ENCODE measurements at places on chromosomes 1 and 21.
A peak's percentile ranks its signal among the peaks of the same experiment; 100 is the strongest.

GRCh38 chr1:244080343-244080929 lies 29.4 kb downstream of the ZBTB18 start:
- no peak for DNase-seq

GRCh38 chr21:42051788-42052187 lies 19.3 kb upstream of the UMODL1 start:
- no peak for DNase-seq

DNA sequence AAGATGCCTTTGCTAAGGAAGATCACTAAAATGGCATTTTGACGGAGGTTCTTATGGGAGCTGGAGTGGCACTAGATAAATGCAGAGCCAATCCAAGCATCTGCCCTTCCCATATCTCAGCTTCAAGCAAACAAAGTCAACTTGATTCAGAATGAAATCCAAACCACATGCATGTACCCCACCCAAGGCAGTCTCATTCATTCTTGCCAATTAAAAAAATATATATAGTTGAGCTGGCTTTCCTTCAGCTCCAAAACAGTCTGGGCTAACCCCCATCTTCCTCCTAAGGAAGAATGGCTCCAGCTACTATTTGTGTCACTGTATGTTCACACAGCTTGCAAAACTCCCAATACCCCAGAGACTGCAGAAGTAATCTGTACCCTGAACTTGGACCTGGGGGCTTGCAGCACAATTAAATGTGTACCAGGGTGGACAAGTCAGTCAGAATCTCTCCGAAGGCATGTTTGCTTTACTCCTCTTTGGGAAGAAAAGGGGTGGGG lies 35.4 kb downstream of the GPR3 start:
- DNase-seq = no peak

DNA sequence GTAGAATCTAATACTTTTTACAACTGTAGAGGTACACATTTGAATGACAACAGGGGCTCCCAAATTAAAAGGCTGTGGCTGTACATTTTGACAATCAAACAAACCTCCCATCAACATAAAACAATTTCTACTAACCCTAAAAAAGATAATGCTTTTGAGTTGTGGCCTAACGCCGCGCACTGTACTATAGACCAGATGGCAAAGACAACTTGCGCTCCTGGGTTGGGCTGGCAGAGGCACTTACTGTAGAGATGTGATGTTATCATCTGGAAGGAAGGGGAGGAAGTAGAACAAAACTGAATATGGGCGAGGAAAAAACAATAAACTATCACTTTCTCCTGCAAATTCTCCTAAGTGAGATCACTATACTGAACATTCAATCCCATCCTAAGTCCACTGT lies 26.1 kb downstream of the SPRTN start:
- DNase-seq = no peak

- no peak for DNase-seq
These were observed 64.1 kb upstream of the RNPC3 start for GRCh38 chr1:103461161-103462105.

GRCh38 chr1:32651461-32652073 lies 559 bp downstream of the RBBP4 start:
- no peak for DNase-seq

- no peak for DNase-seq
These were observed 82.6 kb downstream of the UCHL5 start for GRCh38 chr1:192976576-192976975.

- DNase-seq = no peak
These were observed 21.9 kb downstream of the LRRC8D start for GRCh38 chr1:89842567-89843272.

GRCh38 chr1:15410884-15411245 lies 1.2 kb downstream of the EFHD2 start:
- no peak for DNase-seq

DNA sequence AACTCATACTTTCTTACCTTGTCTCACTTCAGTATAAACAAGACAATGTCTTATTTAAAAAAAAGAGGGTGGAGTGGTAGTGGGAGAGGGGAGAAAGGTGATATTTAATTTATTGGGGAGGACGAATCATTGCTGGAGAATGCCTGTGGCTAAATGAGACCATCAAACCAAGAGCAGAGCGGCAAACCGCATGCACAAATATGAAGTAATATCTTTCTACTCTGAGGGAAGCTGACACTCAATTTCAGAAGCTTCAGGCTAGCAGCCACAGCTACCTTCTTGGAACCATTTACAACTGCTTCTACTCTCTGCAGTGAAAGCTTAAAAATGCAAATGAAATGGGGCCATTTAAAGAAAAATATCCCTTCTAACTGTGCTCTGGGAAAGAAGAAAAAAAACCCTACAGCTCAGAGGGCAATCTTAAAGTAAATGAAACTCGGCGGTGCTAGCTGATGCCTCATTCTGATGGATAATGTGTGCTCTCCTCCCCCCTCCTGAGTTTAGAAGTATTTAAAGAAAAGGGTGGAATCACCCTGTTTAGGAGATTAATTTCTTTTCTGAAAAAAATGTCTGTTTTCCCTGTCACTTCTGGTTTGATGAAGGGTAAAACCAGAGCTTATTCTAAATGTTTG lies 178.2 kb upstream of the CAMK1G start:
- DNase-seq = no peak

GRCh38 chr1:217977943-217978342 lies 307.1 kb upstream of the RRP15 start:
- DNase-seq = no peak

DNA sequence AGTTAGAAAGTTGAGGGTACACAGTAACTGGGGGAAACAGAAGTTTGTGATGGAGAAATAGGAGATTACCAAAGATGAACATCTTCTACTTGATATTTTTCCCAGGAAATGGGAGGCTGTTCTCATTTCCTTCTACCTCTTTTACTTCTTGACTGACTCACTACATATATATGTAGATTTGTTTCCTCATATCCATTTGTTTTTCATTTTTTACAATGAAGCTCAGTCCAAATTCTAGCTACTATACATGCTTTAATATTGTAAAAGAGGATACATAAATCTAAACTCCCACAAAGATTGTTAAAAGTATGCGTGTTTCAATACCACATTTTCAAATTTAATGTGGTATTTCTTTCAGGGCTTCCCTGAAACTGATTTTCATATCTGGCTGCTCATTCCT lies 366.6 kb upstream of the NCAM2 start:
- DNase-seq = no peak

GRCh38 chr1:108881369-108881768 lies 4.6 kb downstream of the GPSM2 start:
- DNase-seq = no peak

DNA sequence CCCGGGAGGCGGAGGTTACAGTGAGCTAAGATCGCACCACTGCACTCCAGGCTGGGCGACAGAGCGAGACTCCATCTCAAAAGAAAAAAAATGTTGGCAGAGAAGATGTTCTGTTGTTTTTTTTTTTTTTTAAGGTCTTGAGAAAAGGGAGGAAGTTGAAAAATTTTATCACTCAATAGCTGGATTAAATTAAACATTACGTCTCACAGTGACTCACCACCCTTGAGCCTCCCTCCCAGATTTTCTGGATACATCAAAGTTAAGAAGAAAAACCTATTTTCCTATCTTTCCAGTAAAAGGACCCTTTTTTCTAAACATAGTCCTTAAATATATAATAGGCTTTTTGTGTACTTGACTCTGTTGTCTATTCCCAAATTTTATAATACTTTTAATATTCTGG lies 35.5 kb downstream of the IFNAR1 start:
- no peak for DNase-seq

DNA sequence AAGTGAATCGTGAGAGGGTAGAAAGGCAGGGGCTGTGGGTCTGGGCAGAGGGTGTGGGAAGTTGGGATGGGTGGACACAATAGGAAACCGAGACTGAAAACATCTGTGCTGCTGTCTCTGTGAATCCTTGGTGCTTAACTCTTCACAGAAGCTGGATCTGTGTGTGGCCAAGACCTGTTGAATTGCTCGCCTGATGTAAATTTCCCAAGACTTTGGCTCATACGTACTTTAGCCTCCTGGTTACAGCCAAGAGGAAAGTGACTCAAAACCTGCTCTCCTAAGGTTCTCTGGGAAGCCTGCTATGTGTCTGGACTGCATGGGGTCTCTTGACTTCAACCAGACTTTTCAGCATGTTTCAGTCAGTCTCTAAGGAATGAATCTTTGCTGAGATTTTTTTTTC lies 270.3 kb downstream of the RWDD3 start:
- no peak for DNase-seq

DNA sequence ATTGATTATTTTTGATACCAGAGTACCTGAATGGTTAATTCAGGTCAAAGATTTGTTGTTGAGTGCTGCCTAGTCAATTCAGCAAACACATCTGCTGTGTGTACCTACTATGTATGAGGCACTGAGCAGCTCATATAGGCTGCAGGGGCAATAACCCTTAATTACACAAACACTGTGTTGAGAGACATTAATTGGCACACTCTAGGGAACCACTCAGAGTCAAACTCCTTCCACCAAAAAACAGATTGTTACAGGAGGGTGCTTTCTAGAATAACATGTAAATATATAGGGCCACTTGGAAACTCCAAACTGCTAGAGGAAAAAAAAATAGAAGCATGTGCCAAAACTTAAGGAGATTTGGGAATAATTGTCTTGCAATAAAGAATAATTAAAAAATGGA lies 31.3 kb downstream of the UBE2U start:
- DNase-seq = no peak

- no peak for DNase-seq
These were observed 5.9 kb upstream of the CHAF1B start for GRCh38 chr21:36379251-36379650.

DNA sequence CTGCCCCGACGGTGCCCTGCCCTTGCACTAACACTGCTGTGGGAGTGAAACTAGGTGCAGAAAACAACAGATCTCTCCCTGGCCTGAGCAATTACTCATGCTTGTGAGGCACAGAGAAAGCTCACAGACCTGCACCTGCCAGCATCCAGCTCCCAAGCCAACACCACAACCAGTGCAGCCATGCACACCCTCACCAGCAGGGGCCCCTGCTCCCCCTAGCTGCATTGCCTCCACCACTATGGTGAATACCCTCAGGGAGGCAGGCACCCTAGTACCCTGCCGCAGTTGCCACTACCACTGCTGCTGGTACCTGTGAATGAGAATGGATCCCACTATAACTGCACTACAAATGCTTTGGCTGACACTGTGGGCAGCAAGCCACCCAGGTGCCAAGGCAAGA lies 7.1 kb upstream of the DIRAS3 start:
- no peak for DNase-seq

DNA sequence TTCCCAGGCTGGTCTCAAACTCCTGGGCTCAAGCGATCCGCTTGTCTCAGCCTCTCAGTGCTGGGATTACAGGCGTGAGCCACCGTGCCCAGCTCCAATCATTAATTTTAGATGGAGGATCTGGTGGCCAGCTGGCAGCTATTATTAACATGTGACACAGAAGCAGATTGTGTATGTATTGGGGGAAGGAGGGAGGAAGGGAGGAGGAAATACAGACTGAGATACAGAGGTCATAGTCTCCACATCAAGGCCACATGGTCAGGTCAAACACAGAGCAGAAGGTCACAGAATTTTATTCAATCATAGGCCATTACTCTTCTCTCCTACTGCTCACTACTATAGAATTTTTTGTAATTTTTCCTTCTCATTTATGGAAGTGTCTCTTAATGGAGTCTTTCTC lies 57.9 kb upstream of the ADORA3 start:
- DNase-seq = no peak

DNA sequence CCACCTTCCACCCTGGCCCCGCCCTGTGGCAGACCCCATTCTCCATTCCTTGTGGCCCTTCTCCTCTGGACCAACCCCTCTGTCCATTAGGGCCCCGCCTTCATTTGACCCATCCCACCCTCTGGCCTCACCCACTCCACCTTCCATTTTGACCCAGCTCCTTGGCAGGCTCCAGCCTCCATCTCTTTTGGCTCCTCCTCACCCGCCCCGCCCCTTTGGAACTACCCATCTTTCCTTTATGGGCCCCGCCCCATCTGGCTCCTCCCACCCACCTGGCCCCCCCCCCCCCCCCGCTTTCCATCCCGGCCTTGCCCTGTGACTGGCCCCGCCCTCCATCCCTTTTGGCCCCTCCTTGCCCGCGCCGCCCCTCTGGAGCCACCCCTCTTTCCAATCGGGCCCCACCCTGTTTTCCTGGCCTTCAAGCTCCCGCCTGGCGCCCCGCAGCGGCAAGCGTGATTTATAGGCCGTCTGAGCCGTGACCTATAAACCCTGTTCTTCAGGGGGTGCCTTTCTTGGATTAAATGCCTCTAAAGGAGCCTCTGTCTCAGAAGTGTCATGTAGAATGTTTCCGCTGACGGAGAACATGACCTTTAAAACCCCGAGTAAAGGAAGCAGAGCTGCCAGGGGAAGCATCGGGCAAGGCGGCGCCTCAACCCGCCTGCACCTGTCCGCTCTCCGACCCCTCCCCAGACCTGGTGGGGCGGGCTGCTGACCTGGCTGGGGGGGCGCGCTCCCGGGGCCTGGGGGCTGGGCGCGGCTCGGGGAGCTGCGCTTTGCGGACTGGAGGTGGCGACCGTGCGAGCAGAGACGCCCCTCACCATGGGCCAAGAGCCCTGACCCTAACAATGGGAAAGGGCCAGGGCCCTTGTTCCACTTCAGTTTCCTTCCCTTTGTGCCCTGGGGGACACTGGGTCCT lies 178.0 kb downstream of the CAMTA1 start:
- peak; percentile 32 for DNase-seq

GRCh38 chr1:13801655-13802486 lies 101.9 kb downstream of the PRDM2 start:
- DNase-seq = no peak

GRCh38 chr1:19814681-19815503 lies at the start of gene RNF186:
Gene RNF186 (minus strand): TSS chr1:19815283. CDS start chr1:19815101, 182 bp downstream.
- no peak for DNase-seq

DNA sequence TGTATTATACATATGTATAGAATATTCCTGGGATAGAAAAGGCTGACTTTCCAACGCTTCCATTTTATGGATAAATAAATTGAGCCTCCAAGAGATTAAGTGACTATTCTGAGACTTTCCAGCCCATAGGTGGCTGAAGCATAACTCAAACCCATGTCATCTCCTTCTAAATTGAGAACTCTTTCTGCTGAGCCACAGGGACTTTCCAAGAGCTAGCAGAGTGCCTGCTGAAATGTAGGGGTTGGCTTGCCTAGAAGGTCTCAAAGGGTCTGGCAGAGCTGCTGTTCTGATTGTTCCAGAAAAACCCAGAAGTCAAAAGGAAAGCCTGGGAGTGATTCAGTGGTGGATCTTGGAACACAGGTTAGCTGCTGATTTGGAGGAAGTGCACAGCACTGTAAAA lies 146.4 kb upstream of the BEND5 start:
- DNase-seq = no peak

GRCh38 chr21:33299181-33299752 lies 25.5 kb upstream of the IFNAR1 start:
- no peak for DNase-seq
